H54 (cell line): ENCODE measurements at places on chromosomes 1 and 21.

DNA sequence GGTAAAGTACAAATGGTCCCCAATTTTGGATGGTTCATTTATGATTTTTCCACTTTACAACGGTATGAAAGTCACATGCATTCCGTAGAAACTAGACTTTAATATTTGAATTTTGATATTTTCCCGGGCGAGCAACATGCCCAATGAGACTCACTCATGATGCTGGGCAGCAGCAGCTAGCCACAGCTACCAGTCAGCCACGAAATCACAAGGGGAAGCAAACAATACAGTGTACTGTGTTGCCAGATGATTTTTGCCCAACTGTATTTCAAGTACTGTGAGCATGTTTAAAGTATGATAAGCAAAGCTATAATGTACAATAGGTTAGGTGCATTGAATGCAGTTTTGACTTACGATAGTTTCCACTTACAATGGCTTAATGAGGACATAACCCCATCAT is 266.8 kb downstream of the VAV3 start:
- DNase-seq: no peak

- DNase-seq: no peak
Measured at GRCh38 chr21:39612233-39613040, at the start of gene B3GALT5. Gene B3GALT5 (plus strand): TSS chr21:39612940. CDS start chr21:39660560, 47,620 bp downstream.

GRCh38 chr1:107889524-107889923 is 75.5 kb downstream of the VAV3 start:
- no peak for DNase-seq

DNA sequence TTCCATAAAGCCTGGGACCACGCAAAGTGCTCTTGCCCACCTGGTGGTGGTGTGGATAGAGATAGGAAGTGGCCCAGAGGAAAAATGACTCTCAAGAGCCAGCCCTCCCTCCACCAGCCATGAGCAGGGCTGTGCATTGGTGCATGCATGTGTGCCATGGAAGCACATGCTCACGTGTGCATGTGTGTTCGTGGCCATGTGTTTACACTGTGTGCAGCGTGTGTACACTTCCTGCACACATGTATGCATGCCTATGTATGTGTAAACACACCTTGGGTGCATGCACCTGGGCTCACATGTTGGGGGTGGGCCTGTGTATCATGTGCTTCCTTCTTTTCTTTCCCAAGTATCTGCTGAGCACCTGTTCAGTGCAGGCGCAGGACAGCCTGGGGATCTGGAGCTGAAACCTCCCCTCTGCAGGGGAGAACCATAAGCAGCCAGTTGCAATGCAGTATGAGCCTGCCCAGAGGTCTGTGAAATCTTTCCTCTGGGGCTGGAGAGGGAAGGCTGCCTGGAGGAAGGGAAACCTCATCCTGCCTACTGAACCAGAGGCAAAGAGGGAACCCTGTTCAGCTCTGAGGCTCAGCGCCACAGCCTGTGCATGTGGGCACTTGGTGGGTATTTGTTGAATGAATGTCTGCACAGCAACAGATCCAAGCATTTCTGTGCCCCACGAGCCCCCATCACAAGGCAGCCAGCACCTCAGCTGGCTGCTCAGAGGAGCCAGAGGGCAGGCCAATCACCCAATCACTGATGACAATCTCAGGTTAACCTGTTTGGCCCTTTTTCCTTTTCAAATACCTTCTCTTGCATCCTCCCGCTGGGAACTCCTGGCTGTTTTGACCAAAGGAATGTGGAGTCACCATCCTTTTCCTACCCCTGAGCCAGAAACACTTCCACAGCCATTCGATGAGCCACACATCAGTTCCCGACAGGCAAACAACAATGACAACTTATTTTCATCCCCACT is 327.0 kb downstream of the NPHP4 start:
- DNase-seq: no peak

GRCh38 chr1:1430992-1431844 is 4.3 kb upstream of the VWA1 start:
- DNase-seq: no peak

GRCh38 chr1:64280001-64280400 is 76.6 kb downstream of the UBE2U start:
- no peak for DNase-seq

GRCh38 chr1:213107613-213108012 is 56.6 kb downstream of the RPS6KC1 start:
- no peak for DNase-seq

GRCh38 chr1:203308923-203309331 is 3.6 kb downstream of the BTG2 start:
- no peak for DNase-seq

DNA sequence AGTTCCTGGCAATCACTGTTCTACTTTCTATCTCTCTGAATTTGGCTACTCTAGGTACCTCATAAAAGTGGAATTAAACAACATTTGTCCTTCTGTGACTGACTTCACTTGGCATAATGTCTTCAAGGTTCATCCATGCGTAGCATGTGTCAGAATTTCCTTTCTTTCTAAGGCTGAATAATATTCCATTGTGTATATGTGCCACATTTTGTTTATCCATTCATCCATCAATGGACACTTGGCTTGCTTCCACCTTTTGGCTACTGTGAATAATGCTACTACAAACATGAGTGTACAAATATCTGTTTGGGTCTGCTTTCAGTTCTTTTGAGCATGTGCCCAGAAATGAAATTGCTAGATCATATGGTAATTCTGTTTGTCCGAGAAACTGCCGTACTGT is 14.7 kb downstream of the CACHD1 start:
- DNase-seq: no peak

GRCh38 chr1:58986996-58987767 is 203.3 kb upstream of the JUN start:
- DNase-seq: no peak

DNA sequence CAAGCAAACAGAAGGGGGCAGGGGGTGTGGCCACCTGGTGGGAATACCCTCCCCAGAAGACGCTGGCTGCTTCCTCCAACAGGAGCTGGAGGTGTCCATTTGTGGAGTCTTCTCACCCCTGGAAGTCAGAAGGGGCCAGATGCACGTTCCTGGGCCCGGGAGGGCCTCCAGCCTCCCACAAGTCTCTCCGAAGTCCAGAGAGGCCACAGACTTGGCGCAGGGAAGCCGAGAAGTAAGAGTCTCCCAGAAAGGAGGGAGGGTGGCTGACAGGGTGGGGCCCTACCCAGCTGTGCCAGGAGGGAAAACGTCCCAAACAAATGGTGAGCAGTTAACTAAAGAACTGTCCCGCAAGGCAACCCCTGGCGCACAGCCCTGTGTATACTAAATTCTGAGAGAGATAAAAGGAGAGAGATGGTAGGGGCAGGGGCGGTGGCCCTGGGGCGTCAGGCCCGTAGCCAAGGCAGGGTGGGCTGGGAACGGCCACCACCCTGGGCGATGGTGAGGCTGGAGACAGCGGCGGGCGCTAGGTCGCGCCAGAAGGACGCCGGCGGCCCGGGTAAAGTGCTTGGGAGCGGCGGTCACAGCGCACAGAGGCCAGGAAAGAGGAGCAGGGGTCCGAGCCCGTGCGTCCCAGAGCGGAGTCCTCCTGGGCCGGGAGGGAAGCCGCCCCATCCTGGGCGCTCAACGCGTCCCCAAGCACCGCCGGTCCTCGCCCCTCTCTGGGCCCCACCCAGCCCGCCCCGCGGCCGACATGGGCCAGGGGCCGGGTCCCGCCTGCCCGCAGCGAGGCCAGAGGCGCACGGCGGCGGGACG is 1.2 kb downstream of the CHD5 start:
- no peak for DNase-seq

DNA sequence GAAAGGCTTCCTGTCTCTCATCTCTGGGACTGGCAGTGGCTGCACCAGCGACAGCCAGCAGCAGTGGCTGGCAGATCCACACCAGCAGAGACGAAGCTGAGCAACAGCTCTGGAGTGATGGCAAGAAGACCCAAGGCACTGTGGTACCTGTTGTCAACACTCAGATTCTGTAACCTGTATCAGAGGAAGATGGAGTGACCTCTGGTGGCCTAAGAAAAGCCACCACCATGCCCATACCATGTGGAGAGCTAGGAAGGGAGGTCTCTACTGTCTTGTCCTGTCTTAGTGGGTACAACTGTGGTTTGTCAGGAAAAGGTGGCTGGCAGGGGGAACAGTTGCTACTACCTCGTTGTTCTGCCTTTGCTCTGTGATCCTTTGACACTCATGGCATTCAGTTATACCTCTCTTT is 22.5 kb upstream of the RHBDL2 start:
- no peak for DNase-seq

DNA sequence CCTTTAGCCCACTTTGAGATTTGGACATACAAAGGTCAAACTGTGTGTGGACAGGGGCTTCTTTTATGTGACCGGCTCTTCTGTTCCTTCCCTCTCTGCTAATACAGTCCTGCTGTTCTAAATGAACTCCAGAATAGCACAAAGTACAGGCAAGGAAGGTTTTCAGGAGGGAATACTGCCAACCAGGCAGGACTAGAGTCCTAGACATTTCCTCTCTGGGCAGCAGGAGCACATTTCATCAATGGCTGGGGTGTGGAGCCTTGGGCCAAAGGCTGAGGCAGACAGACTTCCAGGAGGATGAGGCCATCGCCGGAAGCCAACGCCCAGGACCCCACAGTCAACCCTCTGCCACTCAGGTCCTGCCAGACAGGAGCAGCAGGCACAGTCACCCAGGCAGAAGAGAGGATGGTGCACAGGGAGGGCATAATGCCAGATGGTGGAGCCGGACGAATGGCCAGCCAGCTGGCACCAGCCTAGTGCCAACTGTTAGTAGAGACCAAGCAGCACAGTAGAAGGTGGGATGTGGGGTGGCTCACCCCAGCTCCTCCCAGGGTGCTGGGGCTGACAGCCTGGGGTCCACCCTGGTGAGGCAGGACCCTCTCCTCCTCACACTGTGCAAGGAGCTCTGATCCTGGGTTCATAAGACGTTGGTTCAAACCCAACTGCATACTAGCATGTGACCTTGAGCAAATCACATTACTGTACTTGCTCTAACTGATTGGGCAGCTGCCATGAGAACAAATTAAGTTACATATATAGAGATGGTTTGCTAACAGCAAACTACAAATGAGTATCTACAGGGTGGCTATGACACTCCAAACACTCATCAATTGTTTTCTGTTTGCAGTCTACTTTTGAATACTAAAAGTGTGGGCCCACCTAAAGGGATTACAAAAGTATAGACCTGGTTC is 410.7 kb downstream of the SIPA1L2 start:
- no peak for DNase-seq

DNA sequence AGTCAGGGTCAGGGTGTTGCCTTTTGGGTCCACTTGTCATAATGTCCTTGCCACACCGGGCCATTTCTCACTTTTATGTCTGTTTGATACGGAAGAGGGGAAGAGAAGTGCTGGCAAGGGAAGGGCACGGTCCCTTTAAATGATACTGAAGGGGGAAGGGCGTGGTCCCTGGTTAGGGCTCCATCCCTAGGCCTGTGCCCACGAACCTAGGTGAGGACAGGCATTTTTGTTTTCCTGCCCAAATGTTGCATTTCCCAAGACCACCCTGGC is 25.2 kb downstream of the B3GALT5 start:
- DNase-seq: no peak

DNA sequence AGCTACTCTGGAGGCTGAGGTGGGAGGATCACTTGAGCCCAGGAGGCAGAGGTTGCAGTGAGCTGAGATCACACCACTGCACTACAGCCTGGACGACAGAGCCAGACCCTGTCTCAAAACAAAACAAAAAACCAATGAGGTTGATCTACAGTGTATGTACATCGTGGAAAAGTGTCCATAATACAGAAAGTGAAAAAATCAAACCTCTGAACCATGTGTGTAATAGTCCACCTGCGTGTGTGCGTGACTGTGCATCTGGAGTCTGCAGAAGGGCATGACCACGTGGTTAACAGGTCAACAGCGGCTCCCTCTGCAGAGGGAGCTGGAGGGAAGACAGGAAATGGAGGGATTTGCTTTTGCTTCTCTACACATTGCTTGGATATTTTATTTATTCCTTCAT is 32.4 kb upstream of the ENO1 start:
- DNase-seq: no peak

DNA sequence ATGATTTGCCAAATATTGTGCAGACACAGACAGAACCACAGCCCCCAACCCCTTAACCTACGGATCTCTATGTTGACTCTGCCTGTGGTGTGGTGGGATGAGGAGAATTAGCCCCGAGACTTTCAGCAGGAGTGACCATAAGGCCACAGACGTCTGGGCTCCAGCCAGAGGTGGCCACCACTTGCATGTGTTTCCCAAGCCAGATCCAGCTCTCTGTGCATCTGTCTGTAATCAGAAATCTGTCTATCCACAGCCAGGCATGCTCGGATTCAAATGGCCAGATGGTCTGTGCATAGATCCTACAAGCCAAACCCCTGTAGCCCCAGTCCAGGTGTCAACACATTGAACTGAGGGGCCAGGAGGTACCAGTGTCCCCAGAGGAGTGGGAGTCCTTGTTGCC is 140.6 kb downstream of the SYF2 start:
- DNase-seq: no peak

DNA sequence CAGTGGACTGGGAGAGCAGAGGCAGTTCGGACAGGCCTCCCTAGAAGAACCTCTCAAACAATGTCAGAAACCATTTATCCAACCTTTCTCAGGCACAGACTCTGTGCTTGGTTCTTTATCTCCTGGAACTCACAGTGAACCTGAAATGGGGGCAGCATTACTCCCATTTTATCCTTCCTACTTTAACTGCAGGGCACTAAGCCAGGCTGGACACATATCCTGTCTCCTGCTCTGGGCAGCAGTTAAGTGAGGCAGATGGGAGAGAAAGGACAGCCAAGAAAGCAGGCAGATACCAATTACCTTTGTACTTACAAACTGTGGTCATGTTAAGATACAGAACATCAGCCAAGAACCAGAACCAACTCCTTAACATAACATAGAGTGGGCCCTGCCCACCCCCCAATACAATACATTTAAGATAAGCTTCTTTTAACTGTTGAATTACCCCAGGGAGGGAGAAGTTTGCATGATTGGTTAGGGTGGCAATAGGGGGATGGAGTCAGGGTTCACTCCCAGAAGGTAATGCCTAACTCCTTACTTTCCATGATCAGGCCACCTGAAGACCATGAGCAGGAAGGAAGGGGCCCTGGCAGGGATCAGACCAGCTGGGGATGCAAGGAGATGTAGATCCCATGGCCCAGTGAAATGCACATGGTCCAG is 10.9 kb downstream of the KDF1 start:
- DNase-seq: no peak

GRCh38 chr1:12177999-12178441 is 11.2 kb downstream of the TNFRSF1B start:
- DNase-seq: peak; percentile 47

DNA sequence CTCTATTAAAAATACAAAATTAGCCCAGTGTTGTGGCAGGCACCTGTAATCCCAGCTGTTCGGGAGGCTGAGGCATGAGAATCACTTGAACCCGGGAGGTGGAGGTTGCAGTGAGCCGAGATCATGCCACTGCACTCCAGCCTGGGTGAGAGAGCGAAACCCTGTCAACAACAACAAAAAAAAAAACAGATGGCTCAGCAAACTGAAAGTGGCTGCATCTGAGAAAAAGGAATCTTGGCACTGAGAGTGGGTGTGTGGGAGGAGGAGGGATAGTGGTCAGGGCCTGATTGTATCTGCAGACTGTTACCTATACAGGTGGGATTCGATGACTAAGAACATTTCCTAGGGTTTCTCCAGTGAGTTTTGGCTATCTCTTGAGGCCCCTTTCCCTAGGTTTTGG is 122.2 kb upstream of the BARHL2 start:
- DNase-seq: no peak
